ENCODE measurements at places on chromosomes 12 and 14.

DNA sequence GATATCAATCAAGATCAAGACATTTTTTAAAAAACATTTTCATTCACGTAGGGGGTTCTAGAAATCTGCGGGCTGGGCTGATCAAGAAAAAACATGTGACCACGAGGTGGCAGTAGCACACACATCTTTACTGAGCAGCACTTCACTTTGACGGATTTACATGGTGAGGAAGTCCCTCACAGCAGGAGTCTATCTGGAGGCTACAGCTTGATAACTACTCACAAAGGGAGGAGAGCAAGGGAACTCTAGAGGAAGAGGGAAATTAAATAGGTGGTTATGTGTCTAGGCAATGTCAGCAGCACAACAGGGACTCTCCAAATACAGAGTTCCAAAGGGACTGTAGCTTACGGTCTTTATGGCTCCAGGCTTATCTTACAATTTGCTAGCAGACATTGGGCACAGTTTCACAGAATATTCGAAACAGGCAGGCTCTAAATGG is 248.1 kb downstream of the DPY19L2 start:
- peak; percentile 6 for DNase-seq

DNA sequence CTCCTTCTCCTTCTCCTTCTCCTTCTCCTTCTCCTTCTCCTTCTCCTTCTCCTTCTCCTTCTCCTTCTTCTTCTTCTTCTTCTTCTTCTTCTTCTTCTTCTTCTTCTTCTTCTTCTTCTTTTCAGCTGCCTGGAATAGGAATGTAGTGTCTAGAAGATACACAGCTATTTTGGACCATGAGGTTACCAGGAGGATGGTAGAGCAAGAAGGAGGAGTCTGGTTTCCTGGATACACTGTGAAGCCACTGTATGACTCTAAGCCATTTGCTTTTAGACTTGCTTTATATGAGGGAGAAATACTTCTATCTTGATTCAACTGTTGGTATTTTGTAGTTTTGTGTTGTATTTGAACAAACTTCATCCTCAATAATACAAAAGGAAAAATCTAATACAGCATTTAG is 3.0 kb upstream of the MYBPC1 start:
- no peak for DNase-seq

DNA sequence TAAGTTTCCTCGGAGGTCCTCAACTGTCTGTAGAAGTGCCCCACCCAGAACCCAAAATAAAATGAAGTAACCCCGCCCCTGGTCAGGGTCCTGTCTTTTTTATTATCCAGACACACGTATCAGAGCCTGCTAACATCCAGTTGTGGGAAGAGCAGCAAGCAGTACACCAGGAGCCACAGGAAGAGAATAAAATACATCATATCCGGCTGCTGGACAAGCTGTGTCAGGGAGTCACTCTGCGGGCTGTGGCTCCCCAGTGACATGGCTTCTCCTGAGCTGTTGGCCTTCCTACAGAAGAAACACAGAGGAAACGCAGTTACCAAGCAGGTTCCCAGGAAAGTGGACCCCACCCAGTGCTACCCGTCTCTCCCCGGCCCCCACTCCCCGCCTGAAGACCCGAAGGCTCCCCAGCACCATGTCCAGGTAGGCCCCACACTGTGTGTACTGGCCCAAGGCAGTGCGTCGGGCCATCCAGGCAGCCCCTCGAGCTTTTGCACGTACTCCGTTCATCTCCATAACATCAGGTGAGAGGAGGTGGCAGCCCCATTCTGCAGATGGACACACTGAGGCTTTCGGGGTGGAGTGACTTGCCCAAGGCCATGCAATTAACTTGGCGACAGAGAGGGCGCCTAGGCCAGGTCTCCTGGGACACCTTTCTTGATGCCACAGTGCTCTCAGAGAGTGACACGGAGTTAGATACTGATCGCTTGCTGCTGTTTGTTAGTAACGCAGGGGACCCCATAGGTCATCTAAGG is 34.3 kb upstream of the DICER1 start:
- DNase-seq: no peak

- peak; percentile 87 for DNase-seq
Observed at GRCh38 chr14:20460458-20461224, 593 bp downstream of the PIP4P1 start.

GRCh38 chr14:24070285-24071143 is 848 bp upstream of the CPNE6 start:
- no peak for DNase-seq

Data from naive B cell (primary cell).